Bronchial epithelial cell (primary cell): ENCODE measurements at places on chromosomes 6 and 20.

DNA sequence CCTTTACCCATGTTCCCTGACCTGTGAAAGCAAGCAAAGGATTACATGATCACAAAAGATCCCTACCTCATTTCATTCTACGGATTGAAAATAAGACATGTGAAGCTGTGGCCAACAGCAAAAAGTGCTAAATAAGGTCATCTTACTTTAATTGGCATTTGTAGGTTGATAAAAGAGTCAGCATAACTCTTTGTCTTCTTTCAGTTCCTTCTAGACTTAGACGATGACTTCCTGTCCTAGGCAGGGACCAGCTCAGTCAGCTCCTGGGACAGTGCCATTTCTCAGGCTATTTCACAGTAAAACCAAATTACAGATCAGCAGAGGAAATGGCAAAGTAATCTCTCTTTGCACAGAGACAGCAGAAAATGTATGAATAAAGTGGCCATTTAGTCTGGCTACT is 480.7 kb downstream of the RFPL4B start:
- no peak for DNase-seq

GRCh38 chr6:56949925-56950495 is 4.9 kb upstream of the BEND6 start:
- no peak for DNase-seq

- DNase-seq = peak; percentile 22
Measured at GRCh38 chr6:9461188-9461587, 953.7 kb downstream of the TFAP2A start.

DNA sequence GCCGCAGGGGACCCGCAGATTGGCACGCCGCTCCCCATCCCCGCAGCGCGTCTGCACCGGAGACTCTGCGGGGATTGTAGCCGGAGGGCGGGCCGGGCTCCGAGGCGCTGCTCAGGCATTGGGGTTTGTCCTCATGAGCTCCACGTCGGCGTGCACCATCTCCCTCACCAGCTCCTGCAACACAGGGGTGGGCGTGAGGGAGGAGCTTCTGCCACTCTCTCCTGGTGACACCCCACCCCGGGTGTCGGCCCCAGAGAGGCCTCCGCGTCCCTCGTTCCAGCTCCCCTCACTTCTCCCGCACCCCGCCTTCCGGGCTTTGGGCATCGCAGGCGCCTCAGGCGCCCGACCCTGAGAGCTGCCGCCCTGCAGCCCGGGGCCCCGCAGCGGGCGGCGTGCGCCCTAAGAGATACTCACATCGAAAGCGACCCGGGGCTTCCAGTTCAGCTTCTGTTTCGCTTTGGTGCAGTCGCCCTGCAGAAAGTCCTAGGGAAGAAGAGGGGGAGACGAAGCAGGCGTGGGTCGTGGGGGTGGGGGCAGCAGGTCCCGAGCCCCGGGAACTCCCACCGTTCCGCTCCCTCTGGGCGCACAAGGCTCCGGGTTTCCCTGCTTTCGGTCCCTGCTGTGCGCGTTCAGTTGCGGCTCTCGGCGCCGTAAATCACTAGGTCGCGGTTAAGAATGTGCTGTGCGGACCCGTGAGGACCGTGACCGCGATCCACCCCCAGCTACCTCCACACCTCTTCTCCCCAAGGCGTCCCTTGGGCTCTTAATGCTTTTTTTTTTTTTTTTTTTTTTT is 14.5 kb downstream of the FOXC1 start:
- DNase-seq = no peak

DNA sequence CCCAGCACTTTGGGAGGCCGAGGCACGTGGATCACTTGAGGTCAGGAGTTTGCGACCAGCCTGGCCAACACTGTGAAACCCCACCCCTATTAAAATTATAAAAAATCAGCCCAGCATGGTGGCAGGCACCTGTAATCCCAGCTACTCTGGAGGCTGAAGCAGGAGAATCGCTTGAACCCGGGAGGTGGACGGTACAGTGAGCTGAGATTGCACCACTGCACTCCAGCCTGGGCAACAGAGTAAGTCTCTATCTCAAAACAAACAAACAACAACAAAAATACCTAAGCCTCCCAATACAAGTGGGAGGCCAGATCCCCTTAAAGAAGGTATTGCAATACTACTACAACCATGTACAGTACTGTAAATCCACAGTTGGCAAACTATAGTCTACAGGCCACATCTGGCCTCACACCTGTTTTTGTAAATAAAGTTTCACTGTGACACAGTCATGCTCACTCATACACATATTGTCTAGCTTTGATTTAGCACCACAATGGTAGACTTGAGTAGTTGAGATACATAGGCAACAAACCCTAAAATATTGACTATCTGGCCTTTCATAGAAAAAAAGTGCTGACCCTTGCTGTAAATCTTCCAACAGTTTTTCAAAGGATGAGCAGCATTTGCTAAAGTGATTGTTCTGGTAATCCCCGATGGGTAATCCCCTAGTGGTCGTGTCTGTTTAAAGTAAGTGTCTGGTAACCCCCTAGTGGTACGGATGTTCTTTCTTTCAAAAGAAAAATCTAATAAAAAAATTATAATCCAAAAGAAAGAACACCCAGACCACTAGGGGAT is 202.0 kb downstream of the RNGTT start:
- no peak for DNase-seq

DNA sequence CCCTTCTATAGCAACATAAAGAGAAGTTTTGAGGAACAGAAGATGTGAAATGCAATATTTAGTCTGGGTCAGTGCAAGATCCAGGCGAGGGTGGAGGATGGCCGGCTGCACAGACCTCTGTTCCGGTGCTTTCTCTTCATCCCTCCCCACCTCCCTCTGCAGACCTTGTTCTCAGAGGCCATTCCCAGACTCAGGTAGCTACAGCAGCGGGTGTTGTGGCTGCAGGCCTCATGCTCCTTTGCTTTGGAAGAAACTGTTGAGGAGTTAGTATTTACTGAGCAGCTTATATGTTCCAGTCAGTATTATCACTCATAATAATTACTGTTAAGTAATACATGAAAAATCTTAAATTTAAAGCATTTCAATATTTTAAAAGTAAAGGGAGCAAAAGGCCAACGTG is 1.7 kb downstream of the BTN3A3 start:
- no peak for DNase-seq

DNA sequence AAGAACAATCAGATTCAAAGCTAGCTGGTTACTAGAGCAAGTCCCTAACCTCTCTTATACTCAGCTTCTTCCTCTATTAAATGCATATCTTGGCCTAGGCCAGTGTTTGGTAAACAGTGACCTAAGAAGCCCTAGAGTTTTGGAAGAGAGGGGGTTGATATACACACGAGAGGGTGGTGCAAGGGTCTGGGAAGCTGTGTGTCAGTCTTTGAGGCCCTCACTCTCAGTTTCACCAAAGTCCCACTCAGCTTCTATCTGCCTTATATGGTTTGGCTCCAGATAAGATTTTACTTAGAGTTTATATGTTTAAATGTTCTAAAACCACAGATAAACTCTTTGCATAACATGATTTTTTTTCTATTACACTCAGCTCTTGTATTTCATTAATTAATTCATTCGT is 526.1 kb upstream of the BTBD3 start:
- DNase-seq = no peak

- no peak for DNase-seq
Measured at GRCh38 chr6:168773788-168774187, 332.8 kb downstream of the SMOC2 start.

- DNase-seq = no peak
Measured at GRCh38 chr6:145977881-145978280, 13.7 kb upstream of the SHPRH start.

- DNase-seq = no peak
Measured at GRCh38 chr6:70258483-70258882, 44.4 kb downstream of the COL9A1 start.

DNA sequence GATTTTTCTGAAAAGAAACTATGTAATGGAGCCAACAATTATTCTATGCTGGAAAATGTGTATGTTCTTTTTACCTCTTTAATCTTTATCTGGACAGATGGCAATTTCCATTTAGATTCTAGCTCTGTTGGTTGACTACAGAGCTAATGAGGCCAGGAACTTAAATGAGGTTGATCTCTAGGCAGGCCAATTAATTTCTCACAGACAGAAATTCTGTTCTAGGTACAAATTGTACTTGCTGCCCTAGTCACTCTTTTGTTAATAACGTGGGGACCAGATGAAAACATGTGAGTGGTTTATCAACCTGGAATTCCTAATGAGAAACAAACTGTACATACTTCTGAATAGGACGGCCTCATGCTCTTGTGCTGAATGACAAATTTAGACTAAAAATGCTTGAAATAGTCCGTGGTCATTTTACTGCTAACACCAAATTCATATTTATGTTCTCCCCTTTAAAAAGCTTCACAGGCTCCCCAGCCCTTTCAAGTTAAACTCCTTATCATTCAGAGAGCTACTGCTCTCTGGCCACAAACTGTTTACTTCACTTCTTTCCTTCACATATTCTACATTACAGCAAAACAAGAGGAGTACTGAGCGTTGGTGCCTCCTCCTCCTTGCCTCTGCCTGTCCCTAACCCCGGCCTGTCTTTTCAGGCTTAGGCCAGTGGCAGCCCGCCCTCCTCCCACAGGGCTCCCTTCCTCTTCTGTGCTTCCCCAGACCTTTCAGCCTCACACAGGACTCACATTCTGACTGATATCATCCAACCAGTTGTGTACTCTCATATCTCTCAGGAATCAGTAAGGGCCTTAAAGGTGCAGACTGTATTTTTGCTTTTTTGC is 41.4 kb downstream of the DTNBP1 start:
- peak; percentile 70 for DNase-seq
